ENCODE measurements at places on chromosomes 7 and 10.
A peak's percentile ranks its signal among the peaks of the same experiment; 100 is the strongest.

DNA sequence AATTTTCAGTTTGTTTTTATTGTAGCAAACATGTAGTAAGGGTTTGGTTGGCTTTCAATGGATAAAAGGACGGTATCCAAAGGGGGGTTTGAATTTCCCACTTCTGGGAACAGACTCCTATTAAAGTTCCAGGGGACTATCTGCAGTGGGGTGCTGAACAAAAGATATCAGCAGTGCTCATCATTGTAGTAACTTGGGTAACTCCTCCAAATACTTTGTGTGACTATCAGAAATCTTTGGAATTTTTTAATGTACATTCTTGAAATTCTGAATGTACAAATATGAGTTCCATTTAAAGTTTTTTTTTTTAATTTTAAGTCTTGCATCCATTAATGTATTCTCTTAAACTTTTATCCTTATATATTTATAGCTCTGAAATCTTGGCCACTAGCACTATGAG is 42.1 kb downstream of the CYP51A1 start:
- no peak for DNase-seq

DNA sequence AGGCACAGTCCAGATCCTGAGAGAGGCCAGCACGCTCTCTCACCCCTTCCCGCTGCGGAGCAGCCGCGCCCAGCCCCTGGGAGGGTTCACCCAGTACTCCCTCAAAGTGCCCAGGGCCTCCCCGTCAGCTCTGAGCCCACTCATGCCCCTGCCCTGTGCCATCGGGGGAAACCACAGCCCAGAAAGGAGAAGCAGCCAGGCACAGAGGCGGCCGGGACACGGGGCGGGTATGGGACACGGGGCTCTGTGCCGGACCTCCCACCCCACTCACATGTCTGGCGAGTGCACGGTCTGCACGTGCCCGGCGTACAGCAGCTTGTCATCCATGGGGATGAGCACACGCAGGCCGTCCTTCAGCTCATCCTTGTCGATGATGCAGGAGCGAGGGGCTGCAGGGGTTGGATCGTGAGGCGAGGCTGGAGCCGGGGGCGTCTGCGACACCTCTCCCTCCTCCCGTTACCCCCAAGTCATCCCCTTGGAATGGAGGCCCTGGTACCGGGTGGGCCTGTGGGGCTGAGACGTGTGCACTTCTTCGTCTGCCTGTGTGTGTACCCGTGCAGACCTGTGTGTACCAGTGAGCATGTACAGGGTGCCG is 38.2 kb downstream of the SLC29A4 start:
- DNase-seq: no peak

GRCh38 chr7:557558-557881 is 37.9 kb upstream of the PDGFA start:
- no peak for DNase-seq

- DNase-seq: no peak
Measured at GRCh38 chr10:17326377-17326776, 98.3 kb downstream of the VIM start.

GRCh38 chr7:124881981-124882380 is 47.6 kb downstream of the POT1 start:
- no peak for DNase-seq

DNA sequence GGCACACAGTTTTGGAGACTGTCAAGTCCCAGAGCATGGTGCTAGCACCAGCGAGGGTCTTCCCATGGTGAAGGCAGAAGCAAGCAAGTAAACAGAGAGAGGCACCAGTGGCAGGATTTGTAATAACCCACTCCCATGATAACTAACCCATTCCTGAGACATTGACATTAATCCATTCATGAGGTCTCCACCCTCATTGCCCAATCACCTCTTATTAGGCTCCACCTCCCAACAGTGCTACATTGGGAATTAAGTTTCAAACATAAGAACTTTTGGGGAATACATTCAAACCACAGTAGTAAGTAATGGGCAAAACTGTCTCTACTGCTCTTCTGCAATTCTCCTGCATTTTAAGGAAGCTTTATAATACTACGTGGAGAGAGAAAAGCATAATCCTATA is 193.6 kb downstream of the CACNA2D1 start:
- no peak for DNase-seq

- DNase-seq: peak; percentile 15
Measured at GRCh38 chr7:50792342-50793119, 9.8 kb upstream of the GRB10 start.

DNA sequence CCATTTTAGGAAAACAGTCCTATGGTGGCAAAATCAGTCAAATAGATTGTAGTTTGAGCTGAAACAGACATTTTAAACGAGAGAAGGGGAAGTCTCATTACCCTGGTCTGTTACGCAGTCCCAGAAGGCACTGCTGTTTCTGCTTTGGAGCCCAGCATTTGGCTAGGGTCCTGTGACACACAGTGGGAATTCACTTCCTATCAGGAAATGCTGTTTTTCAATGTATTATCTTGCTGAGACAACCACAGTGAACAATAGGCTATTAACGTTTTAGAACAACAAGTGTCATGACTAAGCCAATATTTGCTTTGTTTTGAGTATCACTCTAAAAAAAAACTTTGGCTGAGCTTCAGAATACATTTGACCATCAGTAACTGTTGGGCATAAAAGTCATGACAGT is 74.1 kb downstream of the ADD3 start:
- no peak for DNase-seq

GRCh38 chr10:122126763-122127659 is 138.0 kb downstream of the TACC2 start:
- DNase-seq: peak; percentile 87

DNA sequence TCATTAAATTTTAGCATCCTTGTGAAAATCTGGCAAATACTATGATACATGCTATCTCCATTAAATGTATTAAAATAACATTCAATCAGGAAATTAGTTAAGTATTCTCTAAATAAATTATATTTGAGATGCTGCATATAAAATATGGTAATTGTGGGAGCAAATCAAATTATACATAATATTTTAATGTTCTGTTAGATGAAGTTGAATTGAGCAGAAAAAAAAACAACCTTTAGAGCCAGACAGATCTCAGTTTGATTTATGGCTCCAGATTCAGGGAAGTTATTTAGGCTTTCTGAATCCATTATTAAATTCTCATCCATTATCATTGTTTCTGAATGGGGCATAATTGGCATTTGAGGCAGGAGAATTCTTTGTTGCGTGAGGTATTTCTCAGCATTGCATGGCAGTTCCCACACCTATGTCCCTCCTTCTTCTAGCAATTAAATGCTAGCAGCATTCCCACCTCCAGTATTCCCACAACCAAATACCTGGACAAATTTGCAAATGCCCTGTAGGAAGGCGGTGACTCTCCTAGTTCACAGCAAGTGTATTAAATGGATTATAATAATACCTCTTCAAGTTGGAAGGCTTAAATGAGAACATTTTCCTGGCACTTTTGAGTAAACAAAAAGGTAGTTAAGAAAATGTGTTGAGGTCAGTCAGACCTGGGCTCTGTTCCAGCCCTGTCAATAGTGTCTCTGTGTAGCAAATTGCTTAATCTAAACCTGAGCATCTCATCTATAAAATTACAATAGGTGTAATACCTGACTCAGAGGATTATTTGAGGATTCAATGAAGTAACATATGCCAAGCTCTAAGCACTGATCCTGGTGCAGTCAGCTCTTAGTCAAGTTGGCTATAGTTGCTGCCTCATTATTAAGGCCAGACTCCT is 108.9 kb downstream of the RNLS start:
- DNase-seq: no peak

GRCh38 chr10:133527771-133528271 is 658 bp downstream of the CYP2E1 start:
- no peak for DNase-seq

DNA sequence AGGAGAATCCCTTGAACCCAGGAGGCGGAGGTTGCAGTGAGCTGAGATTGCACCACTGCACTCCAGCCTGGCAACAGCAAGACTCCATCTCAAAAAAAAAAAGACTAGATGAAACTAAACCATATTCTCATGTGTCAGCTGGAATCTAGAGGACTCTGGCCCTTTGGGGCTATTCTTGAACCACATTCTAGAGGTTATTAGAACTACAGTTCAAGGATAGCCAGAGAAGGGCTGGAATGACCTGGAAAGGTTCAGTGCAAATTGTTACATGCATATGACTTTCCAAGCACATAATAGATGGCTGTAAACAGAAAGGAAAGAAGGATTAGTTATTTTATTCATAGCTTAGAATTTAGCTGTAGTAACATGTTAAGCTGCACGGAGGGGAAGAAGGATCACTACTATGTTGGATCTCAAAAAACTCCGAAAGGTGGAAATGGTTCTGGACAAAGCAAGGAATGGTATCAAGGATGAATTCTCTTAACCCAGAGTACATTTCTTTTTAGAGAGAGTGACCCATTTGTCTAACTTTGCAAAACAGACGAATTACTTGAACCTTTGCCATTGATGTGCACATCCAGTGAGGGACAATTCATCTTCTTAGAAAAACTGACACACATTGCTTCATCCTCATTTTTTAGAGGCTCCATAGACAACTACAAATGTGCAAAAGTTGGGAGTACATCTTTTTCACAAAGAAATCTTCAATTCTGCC is 124.0 kb upstream of the SAMD8 start:
- DNase-seq: no peak

GRCh38 chr7:30618080-30618676 is 23.5 kb downstream of the GARS1 start:
- DNase-seq: no peak

DNA sequence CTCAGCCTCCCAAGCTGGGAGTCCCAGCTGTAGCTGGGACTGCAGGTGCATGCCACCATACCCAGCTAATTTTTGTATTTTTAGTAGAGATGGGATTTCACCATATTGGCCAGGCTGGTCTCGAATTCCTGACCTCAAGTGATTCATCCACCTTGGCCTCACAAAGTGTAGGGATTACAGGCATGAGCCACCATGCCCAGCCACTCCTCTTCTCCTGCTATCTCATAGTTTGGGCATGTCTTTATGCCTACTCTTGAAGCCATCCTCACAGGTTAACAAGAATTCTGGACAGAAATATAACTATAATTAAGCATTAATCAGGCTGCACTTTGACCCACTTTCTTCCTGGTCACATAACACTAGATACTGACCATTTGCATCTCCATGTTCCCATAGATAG is 28.6 kb upstream of the C10orf67 start:
- no peak for DNase-seq

DNA sequence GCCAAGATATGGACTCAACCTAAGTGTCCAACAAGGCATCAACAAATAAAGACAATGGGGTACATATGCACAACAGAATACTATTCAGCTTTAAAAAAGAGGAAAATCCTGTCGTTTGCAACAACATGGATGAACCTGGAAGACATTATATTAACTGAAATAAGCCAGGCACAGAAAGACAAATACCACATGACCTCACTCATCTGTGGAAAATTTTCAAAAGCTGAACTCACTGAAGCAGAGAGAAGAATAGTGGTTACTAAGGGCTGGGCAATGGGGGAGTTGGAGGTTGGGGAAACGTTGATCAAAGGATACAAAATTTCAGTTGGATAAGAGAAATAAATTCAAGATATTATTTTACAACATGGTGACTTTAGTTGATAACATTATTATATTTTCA is 221.4 kb upstream of the PITRM1 start:
- no peak for DNase-seq

DNA sequence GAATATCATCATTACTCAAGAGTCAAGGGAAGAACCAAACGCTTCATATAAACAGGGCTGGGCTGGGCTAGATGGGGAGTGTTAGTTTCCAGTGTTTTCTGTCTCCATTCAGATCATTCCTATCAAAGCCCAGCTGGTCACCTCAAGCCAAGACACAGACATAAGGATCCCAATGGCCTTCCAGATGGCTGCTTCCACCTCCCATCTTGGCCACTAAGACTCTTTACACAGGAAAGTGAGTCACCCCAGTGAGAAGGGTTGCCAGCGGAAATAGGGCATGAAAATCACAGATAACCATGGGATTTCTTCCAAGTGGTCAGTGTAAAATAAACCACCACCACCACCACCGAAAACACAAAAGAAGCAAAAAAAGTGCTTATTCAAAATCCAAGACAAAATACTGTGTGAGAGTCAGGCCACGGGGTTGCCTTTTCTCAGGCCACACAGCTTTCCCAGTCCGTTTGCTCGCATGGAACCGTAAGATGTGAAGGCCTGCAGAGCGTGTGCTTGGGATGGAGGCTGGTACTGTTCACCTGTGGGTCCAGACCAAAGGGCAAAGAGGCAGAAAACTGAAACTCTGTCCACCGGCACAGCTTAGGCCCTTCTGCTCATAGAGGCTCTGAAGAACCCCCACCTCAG is 5.6 kb downstream of the PRSS2 start:
- DNase-seq: peak; percentile 43

- DNase-seq: no peak
Measured at GRCh38 chr10:72503241-72503640, 122.6 kb downstream of the MICU1 start.

DNA sequence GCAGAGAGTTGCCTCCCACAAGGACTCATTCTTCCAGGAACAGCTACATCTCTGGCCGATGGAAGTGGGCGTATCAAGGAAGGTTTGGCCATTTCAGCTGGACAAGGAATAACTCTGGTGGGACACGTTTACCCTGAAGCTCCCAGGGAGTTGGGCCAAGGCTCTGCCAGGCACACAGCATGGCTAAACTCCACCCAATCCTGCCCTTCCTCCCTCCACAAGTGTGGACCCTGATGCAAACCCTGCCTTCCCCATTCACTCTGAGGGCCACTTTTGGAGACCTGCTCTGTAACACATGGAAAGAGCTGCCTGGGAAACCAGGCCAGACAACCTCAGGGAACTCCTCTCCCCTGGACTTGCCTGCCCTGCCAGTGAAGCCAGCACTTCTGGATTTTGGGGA is 407.8 kb upstream of the FOXK1 start:
- no peak for DNase-seq

DNA sequence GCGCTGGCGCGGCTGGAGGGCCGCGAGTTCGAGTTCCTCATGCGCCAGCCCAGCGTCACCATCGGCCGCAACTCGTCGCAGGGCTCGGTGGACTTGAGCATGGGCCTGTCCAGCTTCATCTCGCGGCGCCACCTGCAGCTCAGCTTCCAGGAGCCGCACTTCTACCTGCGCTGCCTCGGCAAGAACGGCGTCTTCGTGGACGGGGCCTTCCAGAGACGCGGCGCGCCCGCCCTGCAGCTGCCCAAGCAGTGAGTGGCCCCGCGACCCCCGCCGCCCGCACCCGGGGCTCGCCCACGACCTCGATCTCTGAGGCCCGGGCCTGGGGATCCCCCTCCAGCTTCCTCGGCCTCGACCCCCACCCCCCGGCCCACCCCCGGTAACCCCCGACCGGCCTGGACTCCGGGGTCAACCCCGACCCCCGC is 537 bp downstream of the FOXK1 start:
- DNase-seq: no peak

- DNase-seq: no peak
Measured at GRCh38 chr10:118148247-118148646, 101.5 kb upstream of the RAB11FIP2 start.
